ENCODE measurements at places on chromosomes 1 and 21. TPM values are rescaled to one million over a fixed set of nuclear protein-coding genes. Genes with fewer than 3 reads are reported as not detected.
A peak's percentile ranks its signal among the peaks of the same experiment; 100 is the strongest.

DNA sequence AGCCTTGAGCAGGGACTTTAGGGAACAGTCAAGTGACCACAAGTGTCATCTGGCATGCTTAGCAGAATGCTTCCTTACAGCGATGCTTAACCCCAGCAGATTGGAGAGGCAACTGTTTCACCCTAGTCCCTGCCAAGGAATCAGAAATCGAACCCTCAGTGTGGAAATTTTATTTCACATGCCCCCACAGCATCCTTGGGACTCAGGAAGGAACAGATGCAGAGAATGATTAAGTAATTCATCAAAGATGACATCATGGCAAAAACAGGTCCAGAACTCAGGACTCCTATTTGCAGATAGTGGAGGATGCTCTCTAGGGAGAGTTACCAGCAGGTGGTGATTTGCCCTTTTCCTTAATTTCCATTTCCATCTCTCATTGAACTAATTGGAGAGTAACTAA lies 333.0 kb upstream of the KAZN start:
- no peaks in the 10 kb centered on the region for H3K27me3 ChIP-seq
- no peaks in the 10 kb centered on the region for H3K4me1 ChIP-seq
- H3K4me3 ChIP-seq, result no peak overlapping the region
- no peaks in the 10 kb centered on the region for H3K36me3 ChIP-seq

The PROX1 gene
- not detected for total RNA-seq

- H3K27me3 ChIP-seq, result no peaks in the 10 kb centered on the region
- H3K27ac ChIP-seq, result peak overlapping the region; percentile 51
Measured at GRCh38 chr1:46248122-46248920, 758 bp downstream of the RAD54L start.

- H3K4me1 ChIP-seq, result peaks cover 12% of the 10 kb centered on the region
- DNase-seq, result no peak
- peaks cover 20% of the 10 kb centered on the region for H3K36me3 ChIP-seq
- no peaks in the 10 kb centered on the region for H3K27me3 ChIP-seq
Measured at GRCh38 chr1:113765306-113766230, 6.3 kb upstream of the PHTF1 start.

GRCh38 chr1:43651188-43651587 lies 1.2 kb downstream of the KDM4A start:
- peak overlapping the region; percentile 93 for H3K4me3 ChIP-seq
- peak overlapping the region; percentile 88 for H3K27ac ChIP-seq
- H3K36me3 ChIP-seq, result peaks cover 16% of the 10 kb centered on the region
- H3K27me3 ChIP-seq, result no peaks in the 10 kb centered on the region
- peaks cover 17% of the 10 kb centered on the region for H3K4me1 ChIP-seq

DNA sequence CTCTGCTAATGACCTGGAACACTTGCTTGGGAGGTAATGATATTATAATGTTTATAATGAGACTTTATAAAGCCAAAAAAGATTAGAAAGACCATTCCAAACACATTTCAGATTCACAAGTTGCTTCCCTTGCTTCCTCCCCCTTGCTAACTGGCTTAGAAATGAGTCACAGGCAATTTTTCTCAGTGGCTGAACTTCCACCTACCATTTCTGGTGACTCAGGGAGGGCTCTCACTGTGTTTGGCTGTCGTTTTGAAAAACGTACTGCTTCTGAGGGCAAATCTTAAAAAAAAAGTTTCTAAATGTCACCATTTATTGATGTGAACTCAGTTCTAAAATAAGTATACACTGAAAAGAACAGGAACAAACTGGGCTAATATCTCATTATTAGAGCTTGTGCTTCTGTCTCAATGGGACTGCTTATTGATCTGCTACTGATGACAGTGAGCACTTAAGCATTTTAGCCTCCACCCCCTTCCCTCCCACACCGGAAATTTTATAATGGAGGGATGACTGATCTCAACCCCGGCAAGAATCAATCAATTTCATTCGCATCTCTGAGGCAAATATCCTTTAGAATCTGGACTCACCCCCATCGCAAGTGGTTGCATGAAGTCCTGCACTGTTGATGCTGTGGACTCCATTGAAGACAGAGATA lies 278.3 kb downstream of the KCTD3 start:
- H3K4me3 ChIP-seq, result no peak overlapping the region
- no peaks in the 10 kb centered on the region for H3K36me3 ChIP-seq
- no peaks in the 10 kb centered on the region for H3K4me1 ChIP-seq
- H3K27me3 ChIP-seq, result no peaks in the 10 kb centered on the region
- H3K27ac ChIP-seq, result no peak overlapping the region
- no peak for DNase-seq

The LDLRAD1 gene
- total RNA-seq, result not detected

Data from CD8-positive, alpha-beta memory T cell (primary cell).